ENCODE measurements at places on chromosomes 1 and 21. TPM values are rescaled to one million over a fixed set of nuclear protein-coding genes. Genes with fewer than 3 reads are reported as not detected.

ANKRD34A gene
- 0.20 TPM for total RNA-seq

CELA3A gene
- not detected for total RNA-seq

SLC26A9 gene
- 0.43 TPM for total RNA-seq

ZFP69 gene
- 0.20 TPM for total RNA-seq

C1orf116 gene
- total RNA-seq: 47.1 TPM

CLEC20A gene
- total RNA-seq: not detected

CFHR2 gene
- total RNA-seq: not detected

GLMP gene
- 78.6 TPM for total RNA-seq

- no peak for DNase-seq
These were observed at the start of gene MMEL1 for GRCh38 chr1:2632561-2633361. Gene MMEL1 (minus strand): TSS chr1:2633016. CDS start chr1:2629484, 3,532 bp downstream.

DNA sequence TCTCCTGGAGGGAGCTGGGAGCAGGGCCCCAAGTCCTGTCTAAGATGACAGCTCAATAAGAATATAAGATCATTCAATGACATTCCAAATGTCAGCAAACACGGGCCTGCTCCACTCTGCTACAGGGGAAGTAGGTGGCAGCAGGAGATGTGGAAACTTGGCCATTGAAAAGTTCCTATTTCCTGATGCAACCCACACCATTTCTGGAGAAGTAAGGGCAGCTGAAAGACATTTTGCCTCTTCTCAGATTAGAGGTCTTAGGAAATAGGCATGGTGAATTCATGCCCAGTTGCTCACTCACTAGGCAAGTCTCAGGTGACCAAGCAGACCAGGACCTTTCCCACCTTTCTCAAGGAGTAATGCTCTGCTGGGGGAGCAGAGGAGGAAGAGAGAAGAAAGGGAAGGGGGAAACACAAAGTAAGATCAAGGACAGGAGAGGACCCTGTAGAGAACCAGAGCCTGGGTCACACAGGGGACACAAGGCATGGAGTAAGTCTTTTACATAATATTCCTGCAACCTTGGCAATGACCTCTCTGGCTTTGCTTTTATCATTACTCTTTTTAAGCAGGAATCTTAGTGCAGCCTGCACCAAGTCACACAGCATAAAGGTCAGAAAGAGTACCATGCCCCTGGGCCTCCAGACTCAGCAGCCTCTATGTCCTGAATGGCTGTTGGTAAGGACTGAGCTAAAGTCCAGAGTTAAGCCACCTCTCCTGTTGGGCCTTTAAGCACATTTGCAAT is 68.9 kb downstream of the DMAP1 start:
- no peak for DNase-seq

DNA sequence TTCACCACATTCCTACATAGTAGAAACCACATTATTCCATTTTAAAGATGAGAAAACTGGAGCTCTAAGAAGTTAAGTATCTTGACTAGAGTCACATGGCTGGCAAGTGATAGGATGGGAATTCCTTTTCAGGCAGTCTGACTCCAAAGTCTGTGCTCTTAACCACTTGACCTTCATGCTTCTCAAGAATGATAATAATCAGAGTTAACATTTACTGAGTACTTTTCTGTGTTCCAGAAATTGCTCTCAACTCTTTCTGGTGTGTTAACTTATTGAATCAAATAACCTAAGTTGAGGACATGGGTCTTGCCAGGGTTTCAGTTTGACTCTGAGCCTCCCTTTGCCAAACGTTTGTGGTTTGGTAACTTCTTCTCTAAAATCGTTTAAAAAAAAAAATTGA is 169.4 kb downstream of the RASAL2 start:
- no peak for DNase-seq

DNA sequence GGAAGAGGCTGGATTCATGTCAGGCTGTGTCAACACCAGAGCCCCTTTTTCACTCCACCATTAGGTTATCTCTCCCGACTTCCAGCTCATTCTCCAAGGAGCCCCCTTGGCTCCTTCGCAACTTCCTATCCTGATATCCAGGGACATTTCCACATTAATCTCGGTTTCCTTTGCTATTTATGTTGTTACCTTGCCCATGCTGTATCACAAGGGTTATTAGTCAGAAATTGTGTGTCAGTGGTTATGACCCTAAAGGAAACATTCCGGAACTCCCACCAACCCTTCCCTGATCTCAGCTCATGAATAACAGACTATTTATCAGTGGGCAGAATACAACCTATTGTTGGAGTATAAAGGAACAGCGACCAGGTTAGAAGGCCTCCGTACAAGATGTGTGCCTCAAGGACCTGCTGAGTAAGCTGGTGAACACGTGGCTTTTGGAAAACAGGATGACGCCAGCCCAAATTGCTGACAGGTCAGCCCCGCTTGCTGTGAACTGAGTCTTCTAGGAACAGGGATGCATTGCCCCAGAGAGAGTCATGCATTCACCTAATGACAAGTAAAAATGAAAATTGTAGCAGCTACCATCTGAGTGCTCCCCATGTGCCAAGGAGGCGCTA is 121.5 kb downstream of the PLPP3 start:
- no peak for DNase-seq

DNA sequence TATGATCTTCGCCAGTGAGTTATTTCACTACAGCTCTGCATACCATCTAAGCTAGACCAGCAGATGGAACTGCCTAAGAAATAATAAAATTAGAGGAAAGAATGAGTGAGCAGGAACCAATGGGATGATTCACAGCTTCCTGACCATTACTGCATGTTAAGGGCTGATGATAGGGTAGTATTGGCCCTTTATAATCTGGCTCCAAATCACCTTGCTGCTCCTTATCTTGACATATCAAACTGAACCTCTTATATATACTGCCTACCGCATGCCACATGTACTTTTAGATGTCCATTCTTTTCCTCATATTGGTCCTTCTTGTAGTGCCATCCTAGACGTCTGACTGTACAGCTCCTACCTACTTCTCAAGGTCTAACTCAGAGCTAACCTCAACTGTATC is 524.4 kb downstream of the DPYD start:
- no peak for DNase-seq

DNA sequence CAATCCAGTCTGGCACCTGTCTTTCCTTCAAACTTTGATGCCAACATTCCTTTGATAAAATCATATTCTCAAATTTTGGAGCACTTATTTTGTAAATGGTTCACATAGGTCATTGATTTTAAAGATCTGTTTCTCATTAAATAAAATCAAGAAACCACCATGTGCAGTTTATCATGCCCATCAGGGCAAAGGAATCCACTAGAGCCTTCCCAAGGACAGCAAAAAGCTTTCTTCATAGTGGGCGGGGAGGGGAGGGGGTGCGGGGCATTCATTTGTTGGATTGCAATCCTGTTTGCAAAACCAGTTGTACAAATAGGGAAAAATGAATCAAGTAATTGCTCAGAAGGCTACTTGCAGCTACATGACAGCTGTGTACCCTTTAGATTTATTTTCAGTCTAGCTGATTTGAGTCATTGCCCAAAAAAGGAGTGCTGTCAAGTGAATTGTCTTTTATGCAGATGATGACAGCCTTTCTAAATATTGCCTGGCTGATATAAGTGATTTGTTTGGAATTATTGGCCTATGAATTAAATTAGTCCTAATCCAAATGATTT is 23.0 kb downstream of the LRRC8B start:
- no peak for DNase-seq

DNA sequence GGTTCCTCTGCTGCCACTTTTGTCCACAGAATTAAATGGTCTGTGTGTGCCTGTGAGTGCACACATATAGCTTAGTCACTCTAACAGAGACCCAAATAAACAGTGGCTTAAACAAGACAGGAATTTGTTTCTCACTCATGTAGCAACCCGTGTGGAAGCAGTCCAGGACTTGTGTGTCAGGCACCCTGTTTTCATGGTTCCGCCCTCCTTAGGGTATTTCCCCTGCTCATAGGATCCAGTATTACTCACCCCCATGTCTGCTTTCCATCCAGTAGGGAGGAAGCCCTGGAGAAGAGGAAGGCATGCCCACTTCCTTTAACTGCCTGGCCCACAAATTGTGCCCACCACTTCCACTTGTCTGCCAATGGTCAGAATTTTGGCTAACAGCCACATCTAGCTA is 41.3 kb upstream of the TACSTD2 start:
- no peak for DNase-seq

DNA sequence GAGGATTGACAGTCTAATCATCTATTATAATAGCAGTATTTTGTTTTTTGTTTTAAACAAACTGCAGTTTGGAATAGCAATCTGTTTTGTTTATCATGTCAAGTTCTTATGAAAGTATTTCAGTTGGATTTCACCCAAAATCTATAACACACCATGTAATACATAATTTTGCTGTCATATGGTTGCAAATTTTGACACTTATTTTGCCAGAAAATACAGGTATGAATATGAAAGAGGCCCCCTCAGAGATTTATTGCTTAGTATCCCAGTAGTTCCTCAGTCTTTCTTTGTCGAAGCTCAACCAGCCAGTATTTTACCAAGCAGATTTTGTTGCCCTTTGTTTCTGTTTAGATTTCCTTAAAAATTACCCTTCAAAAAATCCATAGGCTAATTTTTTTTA is 317.5 kb upstream of the CXADR start:
- DNase-seq: no peak

GRCh38 chr1:24111996-24112779 is at the start of gene MYOM3:
Gene MYOM3 (minus strand): TSS chr1:24112135. CDS start chr1:24108636, 3,499 bp downstream.
- DNase-seq: peak; percentile 91

- no peak for DNase-seq
These were observed 5.4 kb upstream of the HES5 start for GRCh38 chr1:2535455-2535854.

- DNase-seq: no peak
These were observed 11.6 kb downstream of the ERG start for GRCh38 chr21:38486706-38487105.

DNA sequence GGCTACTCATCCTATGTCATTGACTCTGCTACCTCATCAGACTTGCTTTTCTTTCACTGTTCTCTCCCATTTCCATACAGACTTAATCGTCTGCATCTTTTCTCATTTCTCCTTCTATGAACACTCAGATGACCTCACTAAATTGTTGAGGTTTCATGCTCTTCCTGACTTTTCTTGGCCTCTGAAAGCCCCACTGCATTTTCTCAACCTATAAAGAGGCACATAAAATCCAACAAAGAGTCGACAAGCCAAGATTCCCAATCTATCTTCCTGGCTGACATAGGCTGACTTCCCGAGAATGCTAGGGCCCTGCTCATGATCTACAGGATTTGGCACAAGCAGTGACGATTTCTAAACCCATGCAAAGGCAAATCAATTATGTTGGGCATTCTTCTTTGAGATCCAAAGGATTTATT is 280.8 kb upstream of the DPYD start:
- no peak for DNase-seq

- no peak for DNase-seq
These were observed 45.0 kb downstream of the APP start for GRCh38 chr21:26125433-26126167.

- no peak for DNase-seq
These were observed 20.8 kb upstream of the NR5A2 start for GRCh38 chr1:200006711-200007110.

- no peak for DNase-seq
These were observed 8.1 kb upstream of the MMP23B start for GRCh38 chr1:1623631-1624442.

- DNase-seq: no peak
These were observed at the start of gene SLC35F3 for GRCh38 chr1:233904633-233905415. Gene SLC35F3 (plus strand): TSS chr1:233904676.

- DNase-seq: no peak
These were observed 26.3 kb upstream of the KIAA0040 start for GRCh38 chr1:175218786-175219434.

- no peak for DNase-seq
These were observed 216.6 kb upstream of the EDN2 start for GRCh38 chr1:41700986-41701535.

DNA sequence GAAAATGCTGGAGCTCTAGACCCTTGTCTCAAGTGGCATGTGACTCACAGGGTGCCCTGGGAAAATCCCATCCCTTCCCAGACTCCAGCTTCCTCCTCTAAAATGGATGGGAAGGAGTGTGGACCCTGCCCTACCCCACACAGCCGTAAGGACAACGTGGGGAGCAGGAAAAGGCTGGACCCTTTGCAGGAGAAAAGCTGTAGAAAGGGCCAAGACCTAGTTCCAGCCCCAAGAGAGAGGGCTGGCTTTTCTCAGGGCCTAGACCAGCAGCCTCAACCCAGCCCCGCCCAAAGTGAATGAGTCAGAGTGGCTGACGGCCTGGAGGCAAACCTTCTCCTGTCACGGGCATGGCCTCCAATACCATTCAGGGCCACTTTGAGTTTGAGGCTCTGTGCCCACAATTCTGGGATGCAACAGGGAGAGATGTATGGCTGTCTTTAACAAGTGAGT is 1.1 kb downstream of the LAMB3 start:
- DNase-seq: peak; percentile 85

GRCh38 chr1:169371404-169371803 is 3.4 kb downstream of the BLZF1 start:
- no peak for DNase-seq

DNA sequence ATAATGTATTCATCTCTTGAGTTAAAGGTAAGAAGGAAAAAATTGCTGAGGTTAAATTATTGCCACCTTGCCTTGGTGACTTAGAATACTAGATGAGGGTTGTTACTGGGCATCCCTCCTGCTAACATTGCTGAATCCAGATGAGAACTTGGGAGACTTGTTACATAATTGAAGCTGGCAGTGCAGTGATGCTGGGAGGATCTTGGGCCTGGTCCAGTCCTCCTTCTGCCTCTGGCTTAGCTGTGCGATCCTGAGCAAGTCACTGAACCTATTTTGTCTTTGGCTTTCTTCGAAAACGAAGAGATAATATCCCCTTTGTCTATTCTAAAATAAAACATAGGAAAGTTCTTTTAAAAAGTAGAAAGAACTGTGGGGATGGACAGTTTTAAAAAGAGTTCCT is 244.9 kb upstream of the NRIP1 start:
- DNase-seq: no peak

GRCh38 chr21:23218667-23219066 is 2220.5 kb downstream of the NCAM2 start:
- DNase-seq: no peak
